ENCODE measurements at places on chromosomes 13 and 19.

DNA sequence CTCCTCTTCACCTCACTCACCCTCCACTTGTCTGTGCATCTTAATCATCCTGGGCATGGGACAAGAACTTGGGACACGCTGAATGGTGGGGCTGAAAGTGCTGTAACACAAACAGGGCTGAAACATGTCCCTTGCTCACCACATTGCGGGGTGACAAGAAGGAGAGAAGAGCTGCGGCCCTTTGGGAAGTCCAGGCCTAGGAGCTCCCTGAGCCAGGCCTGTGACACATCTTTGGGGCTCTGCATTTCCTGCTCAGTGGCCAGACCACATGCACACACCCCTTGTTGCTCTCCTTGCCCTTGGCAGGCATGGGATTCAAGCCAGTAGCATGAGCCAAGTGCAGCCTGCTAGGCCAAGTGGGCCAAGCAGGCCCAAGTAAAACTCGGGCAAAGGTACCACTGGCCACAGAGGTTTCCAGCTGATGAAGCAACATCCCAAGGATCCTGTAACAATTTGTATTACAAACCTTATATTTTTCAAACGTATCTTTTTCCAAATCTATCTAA, 1384.3 kb upstream of the PCDH20 start:
- DNase-seq: no peak

DNA sequence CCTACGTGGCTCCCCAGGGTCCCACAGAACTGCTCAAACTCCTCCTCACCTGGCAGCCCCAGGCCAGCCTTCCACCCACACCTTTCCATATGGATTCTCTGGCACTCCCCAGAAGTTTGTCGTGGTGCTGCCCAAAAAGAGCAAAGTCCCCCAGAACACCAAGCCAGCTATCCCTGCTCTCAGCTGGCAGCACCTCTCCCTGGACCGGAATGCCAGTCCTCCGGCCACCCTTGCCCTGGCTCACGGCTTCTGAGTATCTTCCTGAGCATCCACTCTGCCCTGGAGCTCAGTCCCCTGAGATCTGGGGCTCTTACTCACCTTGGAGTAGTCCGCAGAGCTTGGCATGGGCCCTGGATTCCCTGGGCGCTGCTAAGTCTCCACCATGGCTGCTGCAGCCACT, 166.5 kb upstream of the ZNF507 start:
- no peak for DNase-seq

DNA sequence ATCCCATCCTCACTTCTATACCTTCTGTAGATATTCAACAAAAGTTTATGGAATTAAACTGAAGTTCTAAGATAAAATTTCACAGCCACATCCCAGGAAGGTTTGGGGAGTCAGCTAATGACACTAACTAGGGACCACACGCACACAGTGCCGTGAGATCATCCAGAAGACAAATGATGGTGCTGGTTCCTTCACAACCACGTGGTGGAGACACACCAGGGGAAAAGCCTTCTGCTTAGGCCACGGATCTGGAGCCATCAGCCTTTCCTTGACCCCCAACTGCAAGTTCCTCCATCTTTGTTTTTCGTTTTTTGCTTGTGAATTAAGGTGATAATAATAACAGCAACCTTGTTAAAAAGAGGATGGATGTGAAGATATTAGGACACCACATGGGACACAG, 241.6 kb upstream of the MAB21L1 start:
- no peak for DNase-seq

GRCh38 chr19:45149129-45149528, 11.7 kb downstream of the NKPD1 start:
- no peak for DNase-seq

GRCh38 chr19:13164343-13165161, 14.3 kb downstream of the IER2 start:
- no peak for DNase-seq

DNA sequence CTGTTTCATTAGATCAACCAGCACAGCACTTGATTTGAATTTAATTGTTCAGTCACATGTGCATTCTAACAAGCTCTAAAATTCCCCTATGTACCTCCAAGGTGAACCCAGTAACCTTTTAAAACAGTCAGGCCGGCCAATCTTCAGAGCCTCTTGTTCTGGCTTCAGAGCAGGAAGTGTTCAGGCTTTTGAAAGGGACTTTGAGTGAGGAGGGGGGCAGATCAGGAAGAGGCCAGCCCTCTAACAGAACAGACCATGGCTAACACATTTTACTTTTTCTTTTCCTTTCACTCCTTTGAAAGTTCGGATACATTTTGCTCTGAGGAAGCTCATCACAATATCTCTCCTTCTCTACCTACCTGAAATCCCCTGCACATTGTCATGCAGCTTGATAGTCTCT, 390.3 kb downstream of the TBC1D4 start:
- no peak for DNase-seq

- no peak for DNase-seq
These were observed 57.3 kb downstream of the CDADC1 start for GRCh38 chr13:49304763-49305700.

DNA sequence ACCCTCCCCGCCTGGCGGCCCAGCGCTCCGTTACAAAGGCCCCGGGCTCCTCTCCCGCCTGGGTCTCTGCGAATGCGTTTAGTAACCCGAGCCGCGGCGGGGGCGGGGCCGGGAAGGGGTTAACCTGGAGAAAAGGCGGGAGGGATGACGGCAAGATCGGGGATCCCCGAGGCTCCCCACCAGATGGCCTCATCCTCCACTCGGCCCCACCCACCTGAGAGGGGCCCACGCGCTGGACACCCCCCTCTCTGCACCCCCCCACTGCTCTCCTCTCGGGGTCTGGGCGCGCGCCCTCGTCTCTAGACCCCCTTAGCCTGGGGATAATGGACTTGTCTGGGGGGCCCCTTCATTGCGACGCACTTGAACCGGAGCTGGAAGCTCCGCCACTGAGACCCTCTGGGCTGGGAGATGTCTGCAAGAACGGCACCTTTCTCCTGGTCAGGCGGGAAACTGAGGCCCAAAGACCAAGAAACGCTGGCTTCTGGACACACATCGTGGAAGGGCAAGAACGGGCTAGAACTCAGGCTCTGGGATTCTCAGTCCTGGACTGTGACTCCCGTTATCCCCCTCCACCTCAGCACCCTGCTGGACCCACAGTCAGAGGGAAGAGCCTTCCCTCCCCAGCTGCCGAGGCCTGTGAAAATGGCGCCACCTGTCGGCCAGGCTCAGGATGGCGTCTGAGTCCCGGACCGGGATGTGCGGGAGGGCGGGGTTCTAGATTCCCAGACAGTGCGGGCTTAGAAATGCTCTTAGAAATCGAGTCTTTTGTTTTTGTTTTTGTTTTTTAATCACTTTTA, 2.9 kb upstream of the LTBP4 start:
- DNase-seq: peak; percentile 89

DNA sequence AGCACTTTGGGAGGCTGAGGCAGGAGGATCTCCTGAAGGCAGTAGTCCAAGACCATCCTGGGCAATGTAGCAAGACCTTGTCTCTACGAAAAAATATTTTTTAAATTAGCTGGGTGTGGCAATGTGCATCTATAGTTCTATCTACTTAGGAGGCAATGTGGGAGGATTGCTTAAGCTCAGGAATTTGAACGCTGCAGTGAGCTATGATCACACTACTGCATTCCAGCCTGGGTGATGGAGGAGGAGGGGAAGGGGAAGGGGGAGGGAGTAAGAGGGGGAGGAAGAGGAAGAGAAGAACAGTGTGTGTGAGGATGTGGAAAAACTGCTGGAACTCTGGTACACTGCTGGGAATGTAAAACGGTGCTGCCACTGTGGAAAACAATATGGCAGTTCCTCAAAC, 9.2 kb upstream of the CLIP3 start:
- DNase-seq: no peak

Measured in CD4-positive, alpha-beta T cell (primary cell).